ENCODE measurements at places on chromosomes 2 and 18.
A peak's percentile ranks its signal among the peaks of the same experiment; 100 is the strongest.

GRCh38 chr18:9986156-9986930 lies 72.5 kb downstream of the VAPA start:
- DNase-seq = no peak

DNA sequence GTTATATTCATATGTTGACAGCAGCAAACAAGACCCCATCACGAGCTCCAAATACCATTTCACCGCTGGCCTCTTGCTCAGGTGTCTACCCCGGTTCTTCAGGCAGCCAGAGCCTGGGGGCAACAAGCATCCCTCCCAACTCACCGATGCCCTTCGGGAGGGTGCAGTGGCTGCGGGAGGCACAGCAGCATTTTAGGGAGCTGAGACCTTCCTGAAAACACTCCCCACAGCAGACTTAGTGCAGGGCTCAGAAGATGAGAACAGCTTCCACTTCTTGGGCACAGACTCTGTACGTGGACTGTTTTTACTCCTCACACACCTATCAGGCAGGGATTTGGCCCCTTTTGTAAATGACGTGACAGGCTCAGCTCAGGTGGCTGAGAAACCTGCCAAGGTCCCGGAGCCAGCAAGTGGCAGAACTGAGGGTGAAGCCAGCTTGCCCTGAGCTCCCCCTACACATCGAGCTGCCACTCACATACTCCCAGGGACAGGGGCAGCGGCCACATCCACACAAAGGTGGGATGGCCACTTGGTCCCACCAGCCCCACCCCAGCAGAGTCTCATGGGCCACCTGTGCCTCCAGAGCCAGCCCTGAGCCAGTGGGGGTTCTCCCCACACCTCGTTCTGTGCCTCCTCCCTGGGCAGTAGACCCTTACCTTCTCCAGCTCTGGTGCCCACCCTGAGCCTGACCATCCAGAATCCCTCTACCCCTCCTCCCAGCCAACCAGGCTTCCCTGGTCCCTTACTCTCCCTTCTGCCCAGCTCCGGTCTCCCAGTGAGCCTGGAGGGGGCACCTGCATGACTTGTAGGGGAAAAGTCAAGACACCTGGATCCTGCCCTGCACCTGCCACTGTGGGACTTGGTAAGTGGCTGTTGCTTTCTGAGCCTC lies 28.5 kb downstream of the CYP27C1 start:
- no peak for DNase-seq

DNA sequence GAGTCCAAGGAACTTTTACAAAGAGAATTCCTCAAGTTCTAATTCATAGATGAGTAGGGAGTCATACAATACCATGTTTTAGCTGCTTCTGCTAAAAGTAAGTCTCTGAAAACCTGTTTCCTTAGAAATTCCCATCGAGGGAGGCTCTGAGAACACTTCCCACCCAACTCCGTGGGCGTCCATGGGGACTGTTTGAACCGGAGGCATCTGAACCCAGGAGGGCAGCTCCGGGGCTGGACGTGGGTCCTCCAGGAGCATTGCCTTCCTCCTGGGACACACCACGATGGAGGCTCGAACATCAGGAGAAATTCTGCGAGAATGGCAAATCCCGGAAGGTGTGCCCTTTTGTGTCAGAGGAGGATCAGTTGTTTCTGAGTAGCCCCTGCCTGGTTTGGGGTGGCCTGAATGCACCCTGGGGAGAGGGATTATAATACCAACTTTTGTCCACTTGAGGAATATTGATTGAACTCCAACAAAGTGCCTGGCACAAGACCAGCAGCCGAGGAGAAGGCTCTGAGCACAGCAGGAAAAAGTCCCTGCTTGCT lies 327.5 kb upstream of the SALL3 start:
- no peak for DNase-seq

DNA sequence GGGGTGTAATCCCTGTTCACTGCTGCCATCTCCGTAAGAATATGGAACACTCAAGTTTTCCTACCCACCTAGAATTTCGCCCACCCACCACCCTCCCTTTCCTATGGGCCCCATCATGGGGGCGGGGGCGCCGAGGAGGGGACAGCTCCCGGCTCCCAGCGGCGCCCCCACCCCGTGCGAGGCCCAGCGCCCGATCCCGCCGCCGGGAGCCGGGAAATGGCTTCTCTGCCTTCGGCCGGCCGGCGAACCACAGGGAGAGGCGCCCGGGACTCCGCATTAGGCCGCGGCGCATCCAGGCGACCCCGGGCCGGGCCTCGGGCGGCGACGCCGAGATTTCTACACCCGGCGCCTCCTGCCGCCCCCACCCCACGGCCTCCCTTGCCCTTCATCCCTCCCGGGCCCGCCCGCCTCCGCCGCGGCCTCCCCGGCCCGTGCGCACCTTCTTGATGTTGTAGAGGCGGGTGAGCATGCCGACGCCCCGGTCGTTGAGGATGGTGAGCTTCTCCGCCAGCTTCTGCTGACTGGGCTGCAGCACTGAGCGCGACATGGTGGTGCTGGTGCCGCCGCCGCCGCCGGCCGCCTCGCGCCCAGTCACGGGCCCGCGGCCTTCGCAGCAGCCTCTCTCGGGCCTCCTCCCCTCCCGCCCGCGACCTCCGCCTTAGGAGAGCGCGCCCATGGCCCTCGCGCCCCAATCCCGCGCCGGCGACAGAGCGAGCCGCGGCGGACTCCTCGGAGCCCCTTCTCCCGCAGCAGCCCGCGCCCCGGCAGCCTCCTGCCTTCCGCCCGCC lies 510 bp downstream of the NCKAP1 start:
- DNase-seq = peak; percentile 29

DNA sequence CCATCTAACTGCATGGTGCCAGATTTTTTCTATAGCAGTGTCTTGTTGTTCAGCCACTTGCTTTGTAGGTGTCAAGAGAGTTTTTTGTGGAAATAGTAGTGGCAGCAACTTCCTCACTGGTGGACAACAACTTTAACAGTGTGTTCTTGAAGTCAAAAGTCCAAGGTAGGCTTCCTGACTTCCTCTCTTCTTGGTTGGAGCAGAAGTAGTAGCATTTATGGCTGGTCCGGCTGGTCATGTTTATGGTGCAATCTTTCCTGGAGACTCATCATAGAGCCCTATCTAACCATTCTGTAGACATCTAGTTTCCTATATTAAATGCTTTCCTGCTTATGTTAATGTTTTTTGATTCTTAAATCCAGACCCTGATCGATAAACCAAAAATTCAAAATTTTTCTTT lies 11.7 kb downstream of the GPR75 start:
- DNase-seq = no peak

- DNase-seq = no peak
These were observed 108.4 kb upstream of the RMDN2 start for GRCh38 chr2:37816686-37817085.

DNA sequence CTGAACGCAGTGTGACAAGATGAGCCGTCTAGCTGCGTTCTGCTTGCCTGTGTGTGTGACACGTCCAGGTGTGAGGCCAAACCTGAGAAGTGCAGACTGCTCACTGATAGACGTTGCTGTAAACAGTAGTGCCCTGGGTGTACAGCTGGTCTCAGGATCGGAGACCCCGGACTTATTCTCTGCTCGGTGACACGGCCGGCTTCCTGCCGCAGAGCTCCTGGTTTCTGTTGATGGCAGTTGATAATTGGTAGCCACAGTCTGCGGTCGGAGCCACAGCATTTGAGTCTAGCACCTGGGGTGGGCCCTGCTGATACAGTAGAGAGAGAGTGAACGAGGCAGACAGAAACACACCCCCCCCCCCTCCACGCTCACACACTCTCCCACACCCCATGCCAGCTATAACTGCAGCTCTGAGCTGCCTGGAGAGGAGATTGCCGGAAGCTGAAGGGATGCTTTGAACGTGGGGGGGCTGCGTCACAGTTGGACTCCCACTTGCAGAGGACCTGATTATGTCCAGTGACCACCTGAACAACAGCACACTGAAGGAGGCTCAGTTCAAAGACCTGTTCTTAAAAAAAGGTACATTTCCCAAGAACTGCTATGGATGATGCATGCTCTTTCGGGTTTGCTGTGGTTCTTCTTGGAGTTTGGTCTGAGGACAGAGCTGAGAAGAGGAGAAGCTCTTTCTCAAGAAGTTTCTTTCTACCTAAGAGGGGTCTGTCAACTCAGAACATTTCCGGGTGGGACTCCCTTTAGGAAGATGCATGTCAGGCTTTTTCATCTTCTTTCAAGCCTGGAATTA lies 114.0 kb downstream of the FAM210A start:
- DNase-seq = no peak

DNA sequence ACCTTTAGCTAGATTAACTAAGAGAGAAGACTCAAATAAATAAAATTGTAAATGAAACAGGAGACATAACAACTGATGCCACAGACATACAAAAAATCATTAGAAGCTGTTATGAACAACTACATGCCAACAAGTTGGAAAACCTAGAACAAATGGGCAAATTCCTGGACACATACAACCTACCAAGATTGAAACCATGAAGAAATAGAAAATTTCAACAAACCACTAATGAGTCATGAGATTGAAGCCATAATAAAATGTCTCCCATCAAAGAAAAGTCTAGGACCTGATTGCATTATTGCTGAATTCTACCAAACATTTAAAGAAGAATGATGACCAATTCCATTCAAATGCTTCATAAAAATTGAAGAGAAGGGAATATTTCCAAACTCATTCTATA lies 54.3 kb downstream of the ST3GAL5 start:
- no peak for DNase-seq

DNA sequence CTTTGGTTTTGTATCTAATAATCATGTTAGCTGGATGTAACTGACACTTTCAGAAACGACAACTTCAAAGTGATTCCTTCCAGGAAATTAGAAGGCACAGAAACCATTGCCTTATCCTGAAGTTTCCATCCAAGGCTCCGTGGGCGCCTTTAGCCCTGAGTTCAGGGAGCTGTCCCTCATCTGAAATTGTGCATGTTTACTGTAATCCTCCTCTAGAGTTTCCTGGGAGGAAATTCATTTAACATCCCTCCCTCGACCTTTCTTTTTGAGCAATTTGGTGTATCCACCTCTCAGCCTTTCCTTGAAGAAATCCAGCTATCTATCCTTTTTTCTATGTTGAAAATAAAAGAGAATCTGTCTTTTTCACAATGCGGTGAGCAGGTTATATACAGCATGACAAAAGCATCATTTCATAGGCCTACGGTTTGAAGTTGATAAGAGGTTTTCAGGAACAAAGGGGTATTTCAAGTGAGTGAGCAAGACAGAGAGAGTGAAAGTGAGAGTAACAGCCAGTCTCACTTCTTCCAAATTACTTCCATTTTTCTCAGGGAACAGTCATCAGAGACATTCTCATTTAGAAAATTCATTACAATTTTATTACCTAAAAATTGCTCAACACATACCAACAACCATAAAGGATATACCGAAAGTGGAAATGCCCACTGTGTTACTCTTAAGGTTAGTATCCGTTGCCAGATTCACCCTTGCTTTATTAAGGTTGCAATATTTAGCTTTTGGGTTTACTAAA lies 167.3 kb downstream of the MREG start:
- no peak for DNase-seq

DNA sequence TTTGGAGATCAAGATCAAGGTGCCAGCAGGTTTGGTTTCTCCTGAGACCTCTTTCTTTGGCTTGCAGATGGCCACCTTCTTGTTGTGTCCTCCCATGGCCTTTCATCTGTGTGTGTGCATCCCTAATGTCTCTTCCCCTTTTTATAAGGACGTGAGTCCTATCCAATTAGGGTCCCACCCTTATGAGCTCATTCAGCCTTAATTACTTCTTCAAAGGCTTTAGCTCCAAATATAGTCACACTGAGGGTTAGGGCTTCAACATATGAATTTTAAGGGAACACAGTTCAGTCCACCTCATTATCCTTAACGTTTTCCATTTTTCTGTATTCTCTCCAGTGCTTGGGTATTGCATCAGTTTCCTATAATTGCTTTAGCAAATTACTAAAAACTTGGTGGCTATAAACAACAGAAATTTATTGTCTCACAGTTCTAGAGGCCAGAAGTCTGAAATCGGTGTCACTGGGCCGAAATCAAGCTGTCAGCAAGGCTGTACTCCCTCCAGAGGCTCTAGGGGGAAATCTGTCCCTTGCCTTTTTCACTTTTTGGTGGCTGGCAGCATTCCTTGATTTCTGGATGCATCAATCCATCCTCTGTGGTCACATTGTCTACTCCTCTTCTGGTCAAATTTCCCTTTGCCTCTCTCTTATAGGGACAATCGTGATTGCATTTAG lies 34.1 kb downstream of the CDC42EP3 start:
- no peak for DNase-seq

GRCh38 chr2:228876276-228876675 lies 394.8 kb downstream of the PID1 start:
- DNase-seq = no peak

- no peak for DNase-seq
These were observed 187.0 kb upstream of the COL3A1 start for GRCh38 chr2:188787021-188787657.
